Activated naive CD4-positive, alpha-beta T cell (primary cell): ENCODE measurements at places on chromosomes 7 and 10.

- DNase-seq, result no peak
These were observed 477.7 kb upstream of the ZMIZ1 start for GRCh38 chr10:78591066-78591465.

DNA sequence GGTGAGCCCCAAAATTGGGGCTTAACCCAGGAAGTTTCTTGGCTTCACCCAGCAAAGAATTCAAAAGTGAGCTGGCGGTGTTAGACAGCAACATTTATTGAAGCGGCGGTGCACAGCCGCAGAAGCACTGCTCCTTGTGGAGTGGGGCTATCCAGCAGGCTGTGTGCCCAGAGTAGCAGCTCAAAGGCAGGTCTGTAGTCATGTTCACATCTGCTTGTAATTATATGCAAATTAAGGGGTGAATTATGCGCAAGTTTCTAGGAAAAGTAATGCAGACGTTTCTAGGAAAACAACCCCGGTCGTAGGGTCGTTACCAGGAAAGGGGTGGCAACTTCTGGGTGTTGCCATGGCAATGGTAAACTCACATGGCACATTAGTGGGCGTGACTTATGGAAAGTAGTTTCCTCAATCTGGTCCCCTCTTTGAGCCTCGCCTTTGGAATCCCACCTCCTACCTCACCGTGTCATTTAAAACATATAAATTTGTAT is 13.7 kb upstream of the KBTBD2 start:
- peak; percentile 53 for DNase-seq

DNA sequence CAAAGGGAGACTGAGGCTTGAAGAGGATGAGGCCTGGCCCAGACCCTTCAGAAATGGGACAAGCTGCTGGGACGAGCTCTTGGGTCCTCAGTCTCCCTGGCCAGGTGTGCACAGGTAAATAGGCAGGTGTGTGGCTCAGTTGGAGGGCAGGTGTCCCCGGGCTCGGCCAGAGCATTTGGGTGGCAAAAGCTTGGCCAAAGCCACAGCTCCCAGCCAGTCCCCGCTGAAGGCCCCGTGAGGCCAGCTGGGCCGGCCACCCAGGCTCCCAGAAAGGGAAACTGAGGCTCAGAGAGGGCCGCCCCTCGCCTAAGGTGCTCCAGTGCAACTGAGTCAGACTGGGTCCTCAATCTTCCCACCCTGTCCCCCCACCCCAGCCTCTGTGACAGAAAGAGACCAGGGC is 37.3 kb downstream of the MICALL2 start:
- DNase-seq, result no peak

DNA sequence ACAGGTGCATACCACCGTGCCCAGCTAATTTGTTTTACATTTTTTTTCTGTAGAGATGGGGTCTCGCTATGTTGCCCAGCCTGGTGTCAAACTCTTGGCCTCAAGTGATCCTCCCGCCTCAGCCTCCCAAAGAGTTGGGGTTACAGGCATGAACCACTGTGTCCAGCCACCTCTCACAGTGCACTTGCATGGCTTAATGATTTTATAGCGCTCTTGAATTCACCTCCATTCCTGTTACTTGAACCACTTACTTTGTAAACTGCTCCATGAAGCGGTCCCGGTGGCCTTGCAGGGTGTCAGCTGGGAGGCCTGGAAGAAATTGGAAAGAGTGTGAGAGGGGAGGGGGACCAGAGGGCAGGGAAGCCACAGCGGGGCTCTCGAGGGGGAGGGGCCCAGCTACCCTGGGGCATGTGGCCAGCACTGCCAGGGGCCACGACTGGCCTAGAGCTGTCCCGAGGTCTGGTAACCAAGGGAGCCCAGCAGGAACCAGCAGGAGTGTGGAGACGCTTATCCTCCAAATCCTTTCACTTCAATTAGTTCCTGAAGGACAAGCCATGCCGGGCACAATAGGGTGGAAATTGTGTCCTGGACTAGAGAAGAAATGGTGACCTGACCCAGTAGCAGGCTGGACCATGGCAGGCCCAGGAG is 76.0 kb downstream of the SPDYE5 start:
- DNase-seq, result no peak

- DNase-seq, result no peak
These were observed 8.5 kb upstream of the NFE2L3 start for GRCh38 chr7:26143298-26144048.

DNA sequence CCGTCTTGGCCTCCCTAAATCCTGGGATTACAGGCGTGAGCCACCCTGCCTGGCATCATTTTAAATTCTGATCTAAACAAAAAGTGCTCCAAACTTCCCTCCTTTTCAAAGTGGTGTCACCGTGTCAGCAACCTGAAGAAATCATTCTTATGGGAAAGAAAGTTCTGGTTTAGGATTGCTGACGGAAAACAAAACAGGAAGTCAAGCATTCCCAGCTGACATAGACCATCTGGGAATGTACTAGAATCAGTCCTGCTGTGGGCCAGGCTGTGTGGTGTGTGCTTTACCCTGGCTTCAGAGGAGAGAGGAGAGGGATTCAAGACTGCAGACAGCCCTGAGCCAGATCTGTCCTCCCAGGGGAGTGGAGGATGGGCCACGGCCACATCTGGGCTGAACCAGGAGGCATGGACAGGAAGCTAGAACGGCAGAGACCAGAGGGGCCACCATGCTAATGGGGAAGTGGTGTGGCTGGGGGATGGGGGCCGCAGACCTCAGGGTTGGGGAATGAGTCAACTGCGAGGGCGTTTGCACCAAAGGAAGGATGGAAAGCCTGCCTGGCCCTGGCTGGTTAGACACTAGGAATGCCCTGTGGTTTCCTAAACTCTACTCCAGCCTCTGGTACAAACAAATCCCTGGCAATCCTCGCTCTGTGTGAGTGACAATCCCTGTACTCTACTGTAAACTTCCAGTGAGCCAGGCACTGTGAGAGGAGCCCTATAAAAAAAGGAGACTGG is 16.7 kb upstream of the CLIP2 start:
- no peak for DNase-seq

GRCh38 chr7:17640730-17641377 is 299.4 kb downstream of the SNX13 start:
- DNase-seq, result no peak

- no peak for DNase-seq
These were observed 61.6 kb downstream of the LHPP start for GRCh38 chr10:124522933-124523871.

DNA sequence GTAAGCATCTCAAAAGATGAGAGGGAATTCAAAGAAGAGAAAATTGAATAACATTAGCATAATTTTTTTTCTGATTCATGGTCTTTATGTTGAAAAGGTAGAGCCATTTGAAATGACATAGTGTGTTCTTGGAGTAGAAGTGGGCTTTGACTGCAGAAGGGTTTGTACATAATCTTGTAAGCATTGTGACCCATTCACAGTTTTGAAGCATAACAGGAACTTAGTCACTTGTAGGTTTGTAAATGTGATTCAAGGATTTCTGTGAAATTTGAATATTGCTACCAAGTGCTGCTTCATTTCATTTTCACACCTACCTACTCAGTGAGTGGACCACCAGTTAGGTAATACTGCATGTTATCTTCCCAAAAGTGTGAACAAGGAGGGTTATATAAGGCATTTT is 68.6 kb downstream of the PON1 start:
- DNase-seq, result no peak

DNA sequence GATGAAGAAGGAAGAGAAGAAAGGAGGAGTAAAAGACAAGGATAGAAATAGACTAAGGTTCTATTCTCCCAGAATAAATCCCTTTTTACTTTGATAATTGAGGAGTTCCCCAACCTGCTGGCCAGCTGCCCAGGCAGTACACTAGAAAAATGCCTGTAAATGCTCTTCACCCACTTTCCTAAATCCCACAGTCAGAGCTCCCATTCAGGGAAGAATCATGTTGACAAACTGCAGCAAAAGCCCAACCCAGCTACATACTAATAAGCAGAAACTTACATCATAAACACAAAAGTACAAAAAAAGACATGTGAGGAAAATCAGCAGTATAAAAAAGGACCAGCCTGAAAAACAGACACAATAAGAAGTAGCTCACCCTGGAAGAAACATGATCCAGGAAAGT is 15.8 kb upstream of the KDM7A start:
- DNase-seq, result no peak

- DNase-seq, result no peak
These were observed 14.4 kb upstream of the ATP6V0E2 start for GRCh38 chr7:149859369-149859768.

DNA sequence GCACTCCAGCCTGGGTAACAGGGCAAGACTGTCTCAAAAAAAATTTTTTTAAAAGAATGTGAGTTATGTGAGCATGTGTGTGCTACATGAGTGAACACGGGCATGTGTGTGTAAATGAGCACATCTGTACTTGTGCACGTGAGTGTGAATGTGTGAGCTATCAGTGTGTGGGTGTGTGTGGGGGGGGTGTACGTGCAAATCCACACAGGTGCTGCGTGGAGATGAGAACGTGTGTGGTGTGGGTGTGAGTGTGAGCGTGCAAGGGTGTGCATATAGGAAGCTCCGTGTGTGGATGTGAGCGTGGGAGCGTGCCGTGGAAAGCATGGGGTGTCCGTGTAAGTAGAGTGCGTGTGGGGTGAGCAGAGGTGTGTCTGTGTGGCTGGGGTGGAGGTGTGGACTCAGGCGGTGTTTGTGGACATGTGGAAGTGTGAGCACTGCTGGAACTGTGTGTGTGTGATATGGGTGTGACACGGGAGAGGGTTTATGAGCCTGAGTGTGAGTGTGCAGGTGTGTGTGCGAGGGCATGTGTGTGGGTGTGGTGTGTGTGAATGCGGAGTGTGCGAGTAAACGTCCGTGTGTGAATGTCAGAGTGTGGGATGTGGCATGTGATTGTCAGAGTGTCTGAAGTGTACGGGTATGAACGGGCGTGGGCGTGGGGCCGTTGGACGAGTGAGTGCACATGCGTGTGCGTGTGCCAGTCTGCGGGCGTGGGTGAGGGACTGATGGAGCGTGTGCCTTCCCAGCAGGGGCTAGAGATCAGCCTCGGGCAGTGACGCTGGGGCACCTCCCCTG is 45.9 kb upstream of the TNRC18 start:
- no peak for DNase-seq

- no peak for DNase-seq
These were observed 39.0 kb downstream of the HTR5A start for GRCh38 chr7:155109121-155109520.

- no peak for DNase-seq
These were observed 8.3 kb downstream of the AEBP1 start for GRCh38 chr7:44112231-44112996.

- DNase-seq, result no peak
These were observed 77.3 kb downstream of the SEMA3A start for GRCh38 chr7:84117304-84117703.

GRCh38 chr10:30870896-30871295 is 160.8 kb downstream of the ZNF438 start:
- no peak for DNase-seq

GRCh38 chr10:20767028-20767427 is 130.1 kb downstream of the NEBL start:
- no peak for DNase-seq

- DNase-seq, result no peak
These were observed 868.0 kb downstream of the KCNMA1 start for GRCh38 chr10:76769582-76769981.

GRCh38 chr10:125549653-125550052 is 133.3 kb downstream of the TEX36 start:
- DNase-seq, result no peak

DNA sequence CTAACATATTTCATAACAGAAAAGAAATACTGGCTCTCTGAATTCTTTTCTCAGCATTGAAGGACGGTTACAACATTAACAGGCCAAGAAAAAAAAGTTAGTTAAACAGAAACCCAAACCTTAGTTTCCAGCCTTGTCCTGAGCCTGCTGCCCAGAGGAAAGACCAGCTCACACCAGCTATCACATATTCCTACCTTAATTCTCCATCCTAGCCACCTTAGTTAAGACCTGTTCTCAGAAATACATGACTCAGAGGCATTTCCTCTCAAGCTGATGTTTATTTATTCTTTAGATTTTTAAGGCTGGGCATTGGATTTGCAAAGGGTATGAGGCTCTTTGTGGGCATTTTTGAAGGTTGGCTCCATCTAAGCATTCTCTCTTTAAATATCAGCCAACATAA is 34.3 kb upstream of the ADAM12 start:
- DNase-seq, result no peak

DNA sequence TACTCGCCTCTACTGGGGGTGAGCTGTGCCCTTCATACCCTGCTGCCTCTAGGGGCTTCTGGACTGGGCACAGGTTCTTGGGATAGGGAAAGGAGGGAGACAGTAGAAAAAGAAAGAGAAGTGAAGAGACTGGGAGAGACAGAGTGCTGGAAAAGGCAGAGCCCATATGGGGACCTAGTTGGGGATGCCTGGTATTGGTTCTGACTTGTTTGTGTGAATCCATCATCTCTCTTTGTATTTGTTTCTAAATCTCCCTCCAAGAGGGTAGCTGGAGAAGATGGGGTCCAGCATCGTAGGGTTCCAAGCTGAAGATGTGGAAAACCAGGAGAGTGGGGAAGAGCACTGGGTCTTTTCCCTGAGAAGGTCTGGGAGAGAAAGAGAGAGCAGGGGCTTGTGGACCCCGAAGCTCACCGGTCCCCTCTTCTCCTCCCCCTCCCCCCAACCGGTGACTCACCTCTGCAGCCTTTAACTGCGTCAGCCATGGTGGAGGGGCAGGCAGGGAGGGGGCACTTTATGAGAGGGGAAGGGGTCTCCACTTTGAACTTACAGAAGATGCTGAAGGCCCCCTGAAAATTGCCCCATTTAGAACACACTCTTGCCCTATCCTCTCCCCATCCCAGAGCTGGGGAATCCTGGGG is 3.2 kb upstream of the VGF start:
- no peak for DNase-seq

- no peak for DNase-seq
These were observed 64.1 kb downstream of the SRI start for GRCh38 chr7:88155756-88156155.

DNA sequence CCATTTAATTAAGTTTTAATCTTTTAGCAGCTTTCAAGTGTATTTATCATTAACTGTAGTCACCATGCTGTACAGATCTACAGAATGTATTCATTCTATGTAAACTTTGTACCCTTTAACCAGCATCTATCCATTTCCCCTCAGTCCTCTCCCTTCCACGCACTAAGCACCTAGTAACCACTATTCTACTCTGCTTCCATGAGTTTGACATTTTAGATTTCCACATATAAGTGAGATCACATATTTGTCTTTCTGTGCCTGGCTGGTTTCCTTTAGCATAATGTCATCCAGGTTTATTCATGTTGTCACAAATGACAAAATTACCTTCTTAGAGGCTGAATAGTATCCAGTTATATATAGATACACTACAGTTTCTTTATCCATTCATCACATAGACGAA is 79.7 kb downstream of the BTAF1 start:
- no peak for DNase-seq

DNA sequence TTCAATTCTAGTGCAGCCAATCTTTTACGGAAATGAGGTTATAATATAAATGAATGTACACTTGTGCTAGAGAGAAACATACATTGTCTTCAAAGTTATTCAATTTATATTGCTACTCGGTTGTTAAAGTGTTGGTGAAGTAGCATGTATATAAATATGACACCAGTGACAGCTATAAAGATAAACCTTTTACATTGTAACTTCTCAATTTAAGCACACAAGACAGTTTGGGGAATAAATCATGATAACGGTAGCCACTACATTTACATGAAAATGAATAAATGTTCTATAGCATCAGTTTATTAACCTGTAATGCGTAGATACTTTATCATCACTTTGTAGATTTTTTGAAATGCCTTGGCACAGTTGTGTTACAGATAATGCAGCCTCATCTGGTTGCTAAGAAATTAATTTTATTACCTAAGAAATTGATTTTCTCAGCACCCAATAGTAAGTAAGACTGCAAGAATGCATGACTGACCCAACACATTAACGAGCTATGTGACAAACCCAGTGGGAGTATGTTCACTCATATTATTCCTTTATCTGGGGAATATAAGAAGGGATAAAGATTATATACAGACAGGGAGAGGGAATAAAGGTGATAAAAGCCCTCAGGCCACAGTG is 283.9 kb upstream of the NPVF start:
- DNase-seq, result no peak
